ENCODE measurements at places on chromosomes 6 and 20.

GRCh38 chr20:46485431-46485830, 27.9 kb downstream of the ZNF334 start:
- no peak for DNase-seq

DNA sequence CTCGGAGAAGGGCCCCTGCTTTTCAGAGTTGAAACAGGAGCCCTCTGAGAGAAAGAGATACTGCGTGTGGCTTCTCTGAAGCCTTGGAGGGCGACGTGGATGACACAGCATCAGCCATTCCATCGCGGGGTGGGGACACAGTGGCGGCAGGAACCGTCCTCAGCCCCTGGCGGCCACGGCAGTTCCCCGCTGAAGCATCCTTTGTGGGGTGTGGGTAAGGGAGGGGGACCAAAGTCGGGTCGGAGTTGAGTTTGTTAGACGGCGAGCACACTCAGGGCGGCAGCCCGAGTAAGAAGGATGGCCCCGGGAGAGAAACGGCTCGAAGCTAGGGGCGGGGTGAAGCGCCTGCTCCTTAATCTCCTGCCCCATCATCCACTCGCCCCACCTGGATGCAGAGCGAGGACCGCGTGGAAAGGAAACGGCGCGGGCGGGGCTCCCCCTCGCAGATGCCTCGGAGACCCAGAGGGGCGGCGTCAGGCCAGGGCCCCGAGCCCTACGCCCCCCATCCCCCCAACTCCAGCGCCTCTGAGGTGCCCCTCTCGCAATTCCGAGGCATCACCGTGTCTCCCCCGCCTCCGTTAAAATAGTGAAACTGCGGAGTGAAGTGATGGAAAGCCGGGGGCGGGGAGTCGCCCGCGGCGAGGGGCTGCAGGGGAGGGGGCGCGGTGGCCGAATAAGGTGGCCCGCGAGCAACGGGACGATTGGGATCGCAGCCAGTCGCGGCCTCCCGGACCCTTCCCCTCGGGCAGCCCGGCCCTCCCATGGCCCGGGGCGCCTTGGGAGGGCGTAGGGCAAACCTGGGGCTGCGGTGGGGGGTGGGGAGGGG, 796 bp upstream of the RREB1 start:
- DNase-seq, result peak; percentile 74

GRCh38 chr20:19956976-19957375, 60.2 kb upstream of the NAA20 start:
- no peak for DNase-seq

GRCh38 chr6:11702089-11702488, 76.5 kb downstream of the ADTRP start:
- no peak for DNase-seq

DNA sequence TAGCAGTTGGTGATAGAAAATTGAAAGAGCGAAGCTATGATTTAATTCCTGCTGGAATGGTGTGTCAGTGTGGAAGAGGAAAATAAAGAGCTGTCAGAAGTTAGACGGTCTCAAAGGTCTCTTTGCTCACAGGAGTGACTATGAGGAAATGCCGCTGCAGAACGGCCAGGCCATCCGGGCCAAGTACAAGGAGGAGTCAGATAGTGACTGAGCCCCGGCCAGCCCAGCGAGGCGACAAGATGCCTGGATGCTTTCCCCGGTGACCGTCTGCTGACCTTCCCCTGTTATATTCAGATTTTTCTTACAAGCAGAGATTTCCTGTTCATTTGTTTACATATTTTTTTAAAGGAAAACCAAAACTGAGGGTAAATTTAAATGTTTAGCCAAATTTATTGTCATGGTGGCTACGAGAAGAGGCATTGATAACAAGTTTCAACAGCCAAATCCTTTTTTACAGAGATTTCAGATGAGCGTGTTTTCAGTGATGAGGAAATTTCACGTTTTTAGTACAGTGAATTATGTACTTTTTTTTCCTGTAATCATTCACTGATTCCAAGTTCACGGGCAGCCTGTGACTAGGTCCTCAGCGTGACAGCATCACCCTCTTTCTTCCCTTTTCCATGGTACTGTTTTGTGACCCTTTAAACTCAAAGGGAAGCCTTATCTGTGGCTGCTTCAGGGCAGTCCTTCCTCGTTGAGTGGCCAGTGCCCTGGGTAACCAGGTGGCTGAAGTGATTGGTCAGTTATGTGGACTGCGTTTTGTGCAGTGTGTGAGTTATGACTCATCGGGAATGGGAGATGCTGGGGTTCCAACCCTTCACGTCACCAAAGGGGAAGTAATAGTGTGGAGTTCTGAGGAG, 12.6 kb downstream of the DYNLT1 start:
- DNase-seq, result peak; percentile 66

DNA sequence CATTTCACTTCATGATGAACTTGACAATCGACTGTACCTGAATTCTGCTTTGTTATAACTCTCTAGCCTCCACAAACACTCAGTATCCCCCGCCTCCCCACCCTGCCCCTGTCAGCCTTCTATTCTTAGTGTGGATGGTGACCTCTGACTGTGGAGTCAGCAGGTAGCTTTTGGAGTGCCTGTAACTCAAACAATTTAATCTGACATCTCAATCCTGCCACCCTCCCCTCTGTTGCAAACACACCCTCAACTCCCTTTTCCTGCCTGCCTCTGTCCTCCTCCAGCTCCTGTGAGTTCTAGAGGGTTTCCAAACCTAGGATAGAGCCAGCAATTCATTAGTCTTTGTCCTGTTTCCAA, 20.3 kb downstream of the DAAM2 start:
- DNase-seq, result no peak

GRCh38 chr6:106397431-106397830, 36.9 kb downstream of the CRYBG1 start:
- no peak for DNase-seq

GRCh38 chr20:63344616-63345327, 16.4 kb downstream of the CHRNA4 start:
- no peak for DNase-seq

GRCh38 chr20:63740070-63740626, 572 bp downstream of the SLC2A4RG start:
- peak; percentile 82 for DNase-seq

GRCh38 chr20:57980506-57980905, 247.9 kb downstream of the ANKRD60 start:
- DNase-seq, result no peak

- DNase-seq, result no peak
Observed at GRCh38 chr6:13918686-13919250, 6.0 kb upstream of the RNF182 start.

DNA sequence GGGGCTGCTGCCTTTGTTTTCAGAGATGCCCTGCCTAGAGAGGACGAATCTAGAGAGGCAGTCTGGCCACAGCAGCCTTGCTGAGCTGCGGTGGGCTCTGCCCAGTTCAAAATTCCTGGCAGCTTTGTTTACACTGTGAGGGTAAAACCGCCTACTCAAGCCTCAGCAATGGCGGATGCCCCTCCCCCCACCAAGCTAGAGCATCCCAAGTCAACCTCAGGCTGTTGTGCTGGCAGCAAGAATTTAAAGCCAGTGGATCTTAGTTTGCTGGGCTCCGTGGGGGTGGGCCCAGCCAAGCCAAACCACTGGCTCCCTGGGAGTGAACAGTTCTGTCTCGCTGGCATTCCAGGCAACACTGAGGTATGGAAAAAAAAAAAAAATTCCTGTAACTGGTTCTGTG, 970.9 kb downstream of the TBC1D32 start:
- DNase-seq, result no peak
